ENCODE measurements at places on chromosomes 12 and 14.
A peak's percentile ranks its signal among the peaks of the same experiment; 100 is the strongest.

- no peak overlapping the region for H3K4me3 ChIP-seq
- peaks cover 38% of the 10 kb centered on the region for H3K4me1 ChIP-seq
- no peaks in the 10 kb centered on the region for H3K27me3 ChIP-seq
- H3K27ac ChIP-seq, result peak overlapping the region; percentile 70
- peak; percentile 79 for DNase-seq
Observed at GRCh38 chr12:6361834-6362233, 13.5 kb downstream of the SCNN1A start.

DNA sequence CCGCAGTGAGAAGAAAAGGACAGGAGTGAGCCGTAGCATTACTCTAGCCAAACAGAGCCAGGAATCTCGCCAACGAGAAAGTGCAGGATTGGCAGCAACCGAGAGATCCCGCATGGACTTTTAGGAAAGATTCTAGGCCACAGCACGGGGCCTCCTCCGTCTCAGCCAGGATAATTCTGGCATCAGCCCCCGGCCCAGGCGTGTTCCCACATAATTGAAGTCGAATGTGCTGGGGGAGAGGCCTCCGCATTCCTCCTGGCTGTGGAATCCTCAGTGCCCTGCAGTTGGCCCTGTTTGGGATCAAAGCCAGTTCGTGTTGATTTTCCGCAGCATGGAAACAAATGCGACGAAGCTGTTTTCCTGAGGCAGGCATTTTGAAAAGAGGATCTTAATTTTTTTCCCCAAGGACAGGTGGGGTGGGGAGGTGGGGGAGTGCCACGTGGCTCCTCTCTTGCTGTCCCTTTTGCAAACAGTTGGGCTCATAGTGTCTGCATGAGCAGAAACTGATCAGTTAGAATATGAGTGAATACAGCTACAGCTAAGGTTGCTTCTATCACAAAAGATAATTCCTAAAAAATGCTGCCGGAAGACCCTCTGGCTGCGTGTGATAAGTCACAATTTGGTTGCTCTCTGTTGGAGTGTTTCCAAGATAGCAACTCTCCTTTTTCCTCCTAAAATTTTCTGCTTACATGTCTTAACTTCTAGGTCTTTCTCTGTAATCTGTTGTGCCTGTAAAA, 37.3 kb upstream of the ATXN2 start:
- peaks cover 28% of the 10 kb centered on the region for H3K36me3 ChIP-seq
- no peak overlapping the region for H3K27ac ChIP-seq
- no peaks in the 10 kb centered on the region for H3K27me3 ChIP-seq
- DNase-seq, result peak; percentile 47
- H3K4me3 ChIP-seq, result no peak overlapping the region
- H3K4me1 ChIP-seq, result peaks cover 22% of the 10 kb centered on the region

DNA sequence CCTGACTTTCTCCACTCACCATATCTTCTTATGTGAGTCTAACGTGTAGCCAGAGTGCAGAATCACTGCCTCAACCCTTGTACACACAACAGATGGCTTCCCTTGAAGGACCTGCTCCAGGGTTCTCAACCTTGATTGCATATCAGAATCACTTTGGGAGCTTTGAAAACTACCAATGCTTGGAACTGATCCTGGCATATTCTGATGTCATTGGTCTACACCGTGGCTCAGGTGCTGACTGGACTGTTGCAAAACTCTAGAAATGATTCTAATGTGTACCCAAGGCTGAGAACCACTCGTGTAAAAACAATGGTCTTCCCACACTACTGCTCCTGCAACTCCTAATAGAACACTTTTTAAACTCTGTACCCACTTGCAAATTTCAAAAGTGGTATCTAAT, 18.5 kb downstream of the TMEM132D start:
- H3K27me3 ChIP-seq, result no peaks in the 10 kb centered on the region
- H3K36me3 ChIP-seq, result no peaks in the 10 kb centered on the region
- H3K27ac ChIP-seq, result no peak overlapping the region

DNA sequence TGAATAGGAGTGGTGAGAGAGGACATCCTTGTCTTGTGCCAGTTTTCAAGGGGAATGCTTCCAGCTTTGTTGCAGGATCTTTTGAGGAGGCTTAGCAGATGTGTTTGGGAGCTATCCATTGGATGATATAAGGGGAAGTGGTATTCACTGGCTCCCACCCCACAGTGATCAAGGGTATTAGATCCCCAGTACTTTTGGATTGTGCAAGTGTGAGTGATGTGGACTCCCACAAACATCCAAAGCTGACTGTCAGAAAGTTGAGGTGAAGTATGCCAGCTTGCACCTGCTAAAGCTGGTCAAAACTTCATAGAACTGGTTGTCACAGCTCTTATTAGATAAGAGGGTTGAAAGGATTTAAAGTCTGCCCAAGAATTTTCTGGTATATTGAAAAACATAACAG, 110.1 kb upstream of the BTG1 start:
- DNase-seq, result no peak
- no peaks in the 10 kb centered on the region for H3K36me3 ChIP-seq
- H3K4me3 ChIP-seq, result no peak overlapping the region
- H3K4me1 ChIP-seq, result peaks cover under 1% of the 10 kb centered on the region
- H3K27me3 ChIP-seq, result no peaks in the 10 kb centered on the region

DNA sequence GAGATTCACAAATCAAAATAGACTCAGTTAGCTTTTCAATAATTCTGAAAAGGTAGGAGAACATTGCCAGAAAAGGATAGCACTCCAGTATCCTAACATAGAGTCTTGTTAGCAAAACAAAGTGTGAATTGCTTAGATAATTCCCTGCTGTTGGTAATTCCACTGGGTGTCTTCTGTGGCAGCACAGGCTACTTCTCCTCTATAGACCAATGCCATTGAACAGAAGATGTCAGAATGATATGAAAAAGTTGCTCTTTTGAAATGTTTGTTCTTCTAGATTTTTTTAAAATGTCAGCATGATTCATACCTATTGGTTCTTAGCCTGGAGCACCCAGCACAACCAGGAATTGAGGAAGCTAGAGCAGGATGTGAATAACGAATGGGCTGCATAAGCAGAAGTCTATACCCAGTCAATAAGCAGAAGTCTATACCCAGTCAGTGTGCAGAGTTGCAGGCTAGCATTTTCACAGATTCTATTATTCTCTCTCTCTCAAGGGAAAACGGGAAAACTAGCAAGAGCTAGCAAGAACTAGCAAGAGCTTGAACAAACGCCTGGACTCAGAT, 112.8 kb downstream of the SYT1 start:
- H3K4me3 ChIP-seq, result no peak overlapping the region
- no peak for DNase-seq
- no peaks in the 10 kb centered on the region for H3K27me3 ChIP-seq
- no peaks in the 10 kb centered on the region for H3K36me3 ChIP-seq
- no peaks in the 10 kb centered on the region for H3K4me1 ChIP-seq
- H3K27ac ChIP-seq, result no peak overlapping the region

DNA sequence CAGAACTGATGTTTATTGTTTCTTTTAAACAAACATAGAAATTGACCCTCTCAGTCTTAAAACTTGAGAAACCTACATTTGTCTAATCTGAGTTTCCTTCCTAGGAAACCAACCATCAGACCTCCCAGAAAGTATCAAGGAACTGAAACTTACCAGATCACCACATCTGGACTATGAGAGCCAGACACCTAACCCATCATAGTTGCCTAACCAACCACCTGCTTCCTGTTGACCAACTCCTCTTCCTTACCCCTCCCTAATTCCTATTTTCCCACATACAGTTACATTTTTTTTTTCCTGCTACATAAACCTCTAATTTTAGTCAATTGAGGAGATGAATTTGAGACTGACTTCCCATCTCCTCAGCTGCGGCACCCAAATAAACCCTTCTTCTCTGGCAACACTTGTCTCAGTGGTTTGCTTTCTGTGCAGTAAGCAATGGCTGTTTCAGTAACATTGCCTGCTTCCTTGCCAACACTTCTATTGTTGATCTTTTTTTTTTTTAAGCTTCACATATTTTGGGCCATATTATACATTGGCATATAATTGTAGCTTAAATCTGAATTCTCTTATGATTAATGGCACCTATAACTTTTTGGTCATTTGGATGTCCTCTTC, 34.3 kb downstream of the KLRD1 start:
- H3K27me3 ChIP-seq, result no peaks in the 10 kb centered on the region
- DNase-seq, result no peak
- no peak overlapping the region for H3K27ac ChIP-seq
- H3K36me3 ChIP-seq, result no peaks in the 10 kb centered on the region
- no peak overlapping the region for H3K4me3 ChIP-seq

- H3K27ac ChIP-seq, result no peak overlapping the region
- H3K27me3 ChIP-seq, result no peaks in the 10 kb centered on the region
- no peaks in the 10 kb centered on the region for H3K36me3 ChIP-seq
- no peaks in the 10 kb centered on the region for H3K4me1 ChIP-seq
Observed at GRCh38 chr12:56231184-56231582, 1.3 kb downstream of the SLC39A5 start.

- H3K4me1 ChIP-seq, result no peaks in the 10 kb centered on the region
- no peak overlapping the region for H3K27ac ChIP-seq
- no peaks in the 10 kb centered on the region for H3K27me3 ChIP-seq
Observed at GRCh38 chr12:17342381-17342961, 736.5 kb upstream of the LMO3 start.

DNA sequence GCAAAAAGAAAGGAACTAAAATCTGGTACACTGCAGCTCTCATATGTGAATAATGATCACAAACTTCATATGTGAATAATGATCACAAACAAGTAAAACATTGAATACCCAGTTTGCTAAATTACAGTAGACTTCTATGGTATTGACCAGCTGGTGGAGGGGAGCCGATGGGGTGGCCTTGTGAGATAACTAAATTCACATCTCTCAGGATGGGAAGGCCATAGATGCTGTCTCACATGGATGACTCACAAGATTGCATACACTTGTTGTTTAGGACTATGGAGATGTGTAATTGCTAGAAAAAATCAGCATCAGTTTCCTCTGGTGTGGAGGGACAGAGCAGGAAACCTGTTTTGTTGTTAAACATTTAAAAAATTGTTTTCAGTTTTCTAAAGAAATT, 49.2 kb downstream of the ACACB start:
- DNase-seq, result no peak
- no peaks in the 10 kb centered on the region for H3K4me1 ChIP-seq
- no peak overlapping the region for H3K27ac ChIP-seq
- H3K36me3 ChIP-seq, result peaks cover 10% of the 10 kb centered on the region
- no peaks in the 10 kb centered on the region for H3K27me3 ChIP-seq
- H3K4me3 ChIP-seq, result no peak overlapping the region

GRCh38 chr12:10272467-10272866, 35.2 kb upstream of the KLRD1 start:
- no peaks in the 10 kb centered on the region for H3K4me1 ChIP-seq
- H3K27ac ChIP-seq, result no peak overlapping the region
- no peak for DNase-seq
- H3K27me3 ChIP-seq, result no peaks in the 10 kb centered on the region
- no peaks in the 10 kb centered on the region for H3K36me3 ChIP-seq
- H3K4me3 ChIP-seq, result no peak overlapping the region

DNA sequence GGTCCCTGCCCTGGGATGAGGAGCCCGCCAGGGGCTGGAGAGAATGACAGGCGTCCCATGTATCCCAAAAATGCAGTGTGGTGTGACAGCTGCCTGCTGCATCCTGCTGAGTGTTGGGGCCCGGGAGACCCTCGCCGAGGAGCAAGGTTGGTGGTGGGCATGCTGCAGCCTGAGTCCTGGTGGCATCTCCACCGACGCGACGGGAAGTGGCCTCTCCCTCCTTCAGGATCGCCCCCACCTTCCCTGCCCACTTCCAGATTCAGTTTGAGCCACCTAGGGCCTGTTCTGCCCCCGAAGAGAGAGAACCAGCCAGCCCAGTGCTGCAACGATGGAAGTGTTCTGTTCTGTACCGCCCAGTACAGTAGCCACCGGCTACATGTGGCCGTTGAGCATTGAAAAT, 70.1 kb downstream of the TSPAN9 start:
- no peak overlapping the region for H3K4me3 ChIP-seq
- H3K4me1 ChIP-seq, result peaks cover 22% of the 10 kb centered on the region
- no peak overlapping the region for H3K27ac ChIP-seq
- no peaks in the 10 kb centered on the region for H3K36me3 ChIP-seq

GRCh38 chr12:104480826-104481440, 24.2 kb downstream of the CHST11 start:
- peaks cover 8% of the 10 kb centered on the region for H3K36me3 ChIP-seq
- DNase-seq, result peak; percentile 87
- peak overlapping the region; percentile 76 for H3K27ac ChIP-seq
- H3K4me1 ChIP-seq, result peaks cover 86% of the 10 kb centered on the region
- H3K4me3 ChIP-seq, result no peak overlapping the region
- no peaks in the 10 kb centered on the region for H3K27me3 ChIP-seq

DNA sequence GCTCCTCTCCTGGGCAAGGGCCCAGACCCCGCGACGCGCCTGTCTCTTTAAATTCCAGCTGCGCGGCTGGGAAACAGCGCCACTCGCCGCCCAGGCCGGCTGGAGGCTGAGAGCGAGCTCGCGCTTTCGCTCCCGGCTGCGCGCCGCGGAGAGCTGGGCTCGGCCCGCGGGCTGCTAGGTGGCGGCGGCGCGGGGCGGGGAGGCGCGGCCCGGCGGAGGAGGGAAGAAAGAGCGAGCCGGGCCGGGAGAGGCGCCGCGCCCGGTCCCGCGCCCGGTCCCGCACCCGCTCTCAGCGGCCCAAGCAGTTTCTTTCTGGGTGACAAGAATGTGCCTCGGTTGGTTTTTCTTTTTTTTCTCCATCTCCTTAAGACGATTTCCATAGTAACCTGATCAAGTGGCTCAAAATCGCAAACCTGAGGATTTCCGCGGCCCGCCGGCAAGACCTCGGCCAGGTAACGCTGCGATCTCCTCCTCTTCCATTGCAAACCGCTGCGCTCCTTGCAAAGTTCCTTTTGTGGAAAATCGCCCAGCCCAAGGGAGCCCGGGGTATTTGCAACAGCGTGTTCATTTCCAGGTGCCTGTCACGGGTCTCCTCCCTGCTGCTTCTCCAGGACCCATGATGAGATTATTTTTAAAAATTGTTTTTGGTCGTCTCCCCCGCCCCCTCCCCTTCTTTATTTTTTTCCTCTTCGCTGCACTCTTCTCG, 259.5 kb upstream of the E2F7 start:
- peaks cover 10% of the 10 kb centered on the region for H3K27me3 ChIP-seq
- DNase-seq, result peak; percentile 80
- peak overlapping the region; percentile 67 for H3K4me3 ChIP-seq
- no peak overlapping the region for H3K27ac ChIP-seq
- peaks cover 20% of the 10 kb centered on the region for H3K4me1 ChIP-seq

- H3K27ac ChIP-seq, result no peak overlapping the region
- no peaks in the 10 kb centered on the region for H3K36me3 ChIP-seq
- no peak overlapping the region for H3K4me3 ChIP-seq
- no peak for DNase-seq
Observed at GRCh38 chr12:73892201-73892600, 645.4 kb upstream of the ATXN7L3B start.

DNA sequence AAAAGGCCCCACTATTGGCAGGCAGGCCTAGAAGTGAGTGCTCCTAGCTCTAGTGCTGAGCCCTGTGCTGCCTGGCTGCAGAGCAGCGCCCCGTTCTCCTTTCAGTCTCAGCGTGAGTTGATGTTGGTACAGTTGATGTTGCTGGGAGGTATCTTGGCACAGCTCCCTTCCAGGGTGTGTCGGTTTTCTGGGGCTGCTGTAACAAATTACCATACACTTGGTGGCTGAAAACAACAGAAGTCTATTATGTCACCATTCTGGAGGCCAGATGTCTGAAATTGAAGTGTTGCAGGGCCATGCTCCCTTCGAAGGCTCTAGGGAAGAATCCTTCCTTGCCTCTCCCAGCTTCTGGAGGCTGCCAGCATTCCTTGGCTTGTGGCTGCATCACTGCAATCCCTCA, 151.4 kb downstream of the TSPAN9 start:
- H3K27ac ChIP-seq, result no peak overlapping the region
- no peaks in the 10 kb centered on the region for H3K27me3 ChIP-seq
- no peaks in the 10 kb centered on the region for H3K4me1 ChIP-seq
- DNase-seq, result no peak
